ENCODE measurements at places on chromosomes 6 and 20.

GRCh38 chr20:16703570-16703969 is 26.3 kb upstream of the SNRPB2 start:
- DNase-seq, result no peak

- peak; percentile 53 for DNase-seq
These were observed 15.5 kb downstream of the SDCBP2 start for GRCh38 chr20:1313236-1313964.

GRCh38 chr6:73680289-73680918 is 15.6 kb upstream of the CD109 start:
- DNase-seq, result no peak

- peak; percentile 72 for DNase-seq
These were observed 693 bp downstream of the HLA-F start for GRCh38 chr6:29723666-29724588.

DNA sequence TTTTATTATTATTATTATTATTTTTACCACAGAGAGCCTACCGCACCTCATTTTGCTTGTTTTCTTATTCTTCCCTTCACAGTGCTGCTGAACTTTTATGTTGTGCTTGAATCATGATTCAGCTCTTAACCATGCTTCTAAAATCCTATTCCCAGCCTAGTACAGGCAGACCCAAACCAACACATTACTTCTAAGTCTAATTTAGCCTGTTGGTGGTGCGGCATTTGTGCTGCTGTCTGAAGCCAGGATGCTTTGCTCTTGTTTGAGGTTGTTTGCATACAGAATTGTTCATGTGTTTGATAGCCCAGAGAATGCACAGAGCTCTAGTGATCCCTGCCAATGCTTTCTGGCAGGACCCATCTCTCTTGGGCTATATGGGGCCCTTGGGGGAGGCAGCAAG is 213.5 kb upstream of the KCNG1 start:
- DNase-seq, result no peak

DNA sequence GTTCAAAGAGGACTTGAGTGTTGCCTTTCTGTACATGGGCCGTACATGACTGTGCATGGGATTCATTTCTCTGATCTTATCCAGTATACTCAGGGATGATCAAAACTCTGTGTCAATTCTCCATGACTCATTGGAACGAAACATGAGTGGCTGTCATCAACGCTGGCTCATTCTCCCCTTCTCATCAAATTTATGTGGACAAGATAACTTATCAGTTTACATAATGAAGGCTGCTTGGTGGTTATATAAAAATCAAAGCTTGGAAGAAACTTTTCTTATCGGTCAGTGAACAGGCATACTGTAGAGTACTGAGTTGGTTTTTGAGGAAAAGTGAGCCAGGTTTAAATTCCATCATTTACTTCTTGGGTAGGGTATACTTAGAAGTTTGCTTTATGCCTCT is 24.9 kb downstream of the CRISP1 start:
- no peak for DNase-seq

DNA sequence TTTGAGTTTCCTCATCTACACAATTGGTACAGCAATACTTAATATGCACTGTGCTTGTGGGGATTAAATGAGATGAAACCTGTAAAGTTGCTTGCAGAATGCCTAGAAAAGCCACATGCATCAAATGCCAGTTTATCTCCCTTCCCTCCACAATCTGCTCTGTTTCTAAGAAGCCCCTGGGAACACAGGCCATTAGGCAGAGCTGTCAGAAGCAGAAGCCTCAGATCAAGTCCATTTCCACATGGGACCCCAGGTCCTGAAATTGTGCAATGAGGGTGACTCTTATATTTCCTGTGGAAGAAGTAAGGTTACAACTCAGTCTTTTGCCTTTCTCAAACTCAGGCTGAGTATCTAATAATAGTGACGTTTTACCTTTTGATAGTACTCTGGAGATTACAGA is 737.4 kb downstream of the KIF16B start:
- no peak for DNase-seq

- no peak for DNase-seq
These were observed 106.3 kb downstream of the SLC23A2 start for GRCh38 chr20:4894981-4895381.

- no peak for DNase-seq
These were observed 27.7 kb downstream of the HIVEP1 start for GRCh38 chr6:12039540-12040459.
